Heart right ventricle (tissue), 16 donors: ENCODE measurements at places on chromosomes 13 and 19. TPM values are rescaled to one million over a fixed set of nuclear protein-coding genes. Genes with fewer than 3 reads are reported as not detected.

Gene CFD
- 21.1 TPM for total RNA-seq

DNA sequence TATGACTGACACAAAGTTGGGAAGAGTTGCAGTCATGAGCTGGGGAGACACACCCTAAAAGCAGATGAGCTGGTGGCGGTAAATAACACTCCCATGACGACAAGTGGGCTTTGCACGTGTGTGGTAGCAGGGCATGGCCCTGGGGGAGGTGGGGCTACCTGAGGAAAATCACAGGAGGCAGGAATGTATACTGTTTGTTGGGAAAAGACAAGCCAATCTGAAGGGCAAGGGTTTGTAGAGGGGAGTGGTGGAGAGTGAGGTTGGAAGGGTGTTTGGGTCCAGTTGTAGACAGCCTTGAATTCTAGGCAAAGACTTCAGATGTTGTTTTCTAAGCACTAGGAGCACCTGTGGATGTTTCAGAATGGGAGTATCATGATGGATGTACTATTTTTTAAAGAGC is 151.6 kb downstream of the TM9SF2 start:
- DNase-seq = no peak

GRCh38 chr19:56725829-56726424 is 54.4 kb upstream of the ZNF835 start:
- no peak for DNase-seq

DNA sequence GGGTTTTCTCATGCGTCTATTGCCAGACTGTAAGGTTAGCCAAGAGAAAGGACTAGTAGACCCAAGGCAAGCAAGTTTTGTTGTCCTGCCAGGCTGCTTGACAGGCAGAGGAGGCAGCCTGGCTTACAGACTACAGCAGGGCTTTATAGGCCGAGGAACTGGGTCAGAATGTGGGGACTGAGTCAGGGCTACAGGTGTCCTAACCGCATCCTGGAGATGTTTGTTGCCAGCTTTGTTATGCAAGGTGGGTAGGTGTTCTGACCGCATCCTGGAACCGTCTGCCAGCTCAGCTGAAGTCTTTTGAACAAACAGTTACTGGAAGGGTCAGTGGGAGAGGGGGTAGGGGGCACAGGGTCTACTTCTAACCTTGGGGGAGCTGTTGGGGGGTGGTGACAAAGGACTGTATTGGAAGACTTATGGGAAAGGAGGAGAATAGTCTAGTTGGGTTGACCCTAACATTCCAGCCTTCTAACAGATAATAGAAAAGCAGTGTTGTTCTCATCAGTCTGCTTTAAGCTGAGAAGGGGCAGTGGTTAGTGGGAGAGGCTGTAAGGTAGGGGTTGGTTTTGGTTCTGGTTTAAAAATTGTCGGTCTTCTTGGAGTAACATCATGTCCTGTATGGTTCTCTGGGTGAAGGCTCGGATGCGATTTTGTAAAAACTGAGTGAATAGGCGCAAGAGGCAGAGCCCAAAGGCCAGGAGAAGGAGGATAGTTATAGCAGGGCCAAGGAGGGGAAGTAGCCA is 913.8 kb upstream of the SLITRK5 start:
- DNase-seq = no peak

DNA sequence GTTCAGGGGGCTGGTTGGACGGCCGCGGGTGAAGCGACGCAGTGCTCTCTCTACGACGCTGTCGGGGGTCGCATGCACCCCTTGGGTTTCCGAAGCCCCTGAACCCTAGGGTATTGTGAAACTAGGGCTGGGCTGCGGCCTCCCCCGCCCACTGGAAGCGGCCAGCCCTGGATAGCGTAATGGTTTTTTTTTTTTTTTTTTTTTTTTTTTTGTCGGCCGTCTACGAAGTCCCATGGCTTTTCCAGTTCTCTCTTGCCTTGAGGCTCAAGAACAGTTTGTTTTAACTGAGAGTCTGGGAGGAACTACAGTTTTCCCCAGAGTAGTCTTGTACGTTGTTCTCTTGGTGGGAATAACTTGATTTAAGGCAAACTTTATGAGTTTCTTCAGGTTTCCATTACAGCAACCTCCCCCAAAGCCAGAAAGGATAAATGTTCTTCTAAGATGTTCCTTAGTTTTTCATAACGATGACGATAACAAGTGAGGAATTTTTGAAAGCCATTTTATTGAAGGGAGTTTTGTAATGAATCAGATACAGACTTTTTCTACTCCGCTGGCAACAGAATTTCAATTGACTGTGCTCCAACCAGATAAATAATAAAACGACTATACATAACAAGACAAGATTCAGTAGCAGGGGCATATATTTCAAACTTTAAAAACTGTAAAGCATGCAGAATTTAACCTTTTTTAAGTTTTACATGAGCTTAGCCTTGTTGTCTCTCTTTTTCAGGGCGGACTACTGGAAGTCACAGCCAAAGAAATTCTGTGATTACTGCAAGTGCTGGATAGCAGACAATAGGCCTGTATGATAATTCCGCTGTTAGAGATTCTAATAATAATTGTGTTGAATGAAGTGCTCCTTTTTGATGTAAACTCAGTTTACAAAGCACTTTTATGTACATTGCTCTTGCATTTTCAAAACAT is 867 bp downstream of the WBP4 start:
- DNase-seq = no peak

Gene TYROBP
- 9.6 TPM for total RNA-seq

GRCh38 chr19:50266041-50266440 is 62.6 kb downstream of the MYH14 start:
- DNase-seq = no peak

- DNase-seq = no peak
Observed at GRCh38 chr19:16976446-16976845, 50.2 kb downstream of the CPAMD8 start.
